ENCODE measurements at places on chromosomes 16 and 17.

GRCh38 chr17:51743477-51743876 lies 415.0 kb downstream of the CA10 start:
- no peak for DNase-seq

GRCh38 chr16:79316004-79316458 lies 284.5 kb downstream of the MAF start:
- peak; percentile 48 for DNase-seq

DNA sequence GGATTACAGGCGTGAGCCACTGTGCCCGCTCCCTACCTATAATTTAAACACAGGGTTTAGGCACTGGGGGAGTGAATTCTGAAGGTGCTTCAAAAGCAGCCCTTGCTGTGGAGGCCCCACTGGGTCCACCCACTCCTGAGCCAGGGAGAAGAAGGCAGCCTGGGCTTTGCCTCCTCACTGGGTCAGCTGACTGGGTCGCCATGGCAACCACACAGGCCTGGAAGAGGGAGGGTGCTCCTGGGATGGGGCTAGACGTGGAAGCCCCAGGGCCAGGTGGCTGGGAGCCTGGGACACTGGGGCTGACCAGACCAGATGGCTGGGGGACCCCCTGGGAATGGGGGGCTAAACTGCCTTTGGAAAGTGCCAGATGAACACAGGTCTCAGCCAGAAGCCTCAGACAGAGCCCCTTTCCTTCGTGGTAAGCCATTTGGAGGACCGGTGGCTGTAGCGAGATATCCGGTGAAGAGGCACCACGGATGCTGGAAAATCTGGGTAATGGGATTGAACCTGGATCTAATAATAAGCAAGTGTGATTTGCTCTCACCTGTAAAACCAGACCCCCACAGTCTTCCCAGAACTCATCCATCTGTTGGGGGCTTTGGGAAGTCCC lies 32.9 kb downstream of the TRARG1 start:
- no peak for DNase-seq

- no peak for DNase-seq
Observed at GRCh38 chr17:69913216-69913615, 161.8 kb upstream of the KCNJ16 start.

- DNase-seq: no peak
Observed at GRCh38 chr17:66126231-66126630, 65.7 kb downstream of the CEP112 start.

GRCh38 chr16:29915590-29916247 lies 10.3 kb downstream of the KCTD13 start:
- DNase-seq: no peak

- DNase-seq: peak; percentile 87
Observed at GRCh38 chr17:7314719-7315569, at the start of gene GPS2. Gene GPS2 (minus strand): TSS chr17:7315360. CDS start chr17:7315052, 308 bp downstream.

- no peak for DNase-seq
Observed at GRCh38 chr17:56636265-56636664, 42.8 kb downstream of the NOG start.

DNA sequence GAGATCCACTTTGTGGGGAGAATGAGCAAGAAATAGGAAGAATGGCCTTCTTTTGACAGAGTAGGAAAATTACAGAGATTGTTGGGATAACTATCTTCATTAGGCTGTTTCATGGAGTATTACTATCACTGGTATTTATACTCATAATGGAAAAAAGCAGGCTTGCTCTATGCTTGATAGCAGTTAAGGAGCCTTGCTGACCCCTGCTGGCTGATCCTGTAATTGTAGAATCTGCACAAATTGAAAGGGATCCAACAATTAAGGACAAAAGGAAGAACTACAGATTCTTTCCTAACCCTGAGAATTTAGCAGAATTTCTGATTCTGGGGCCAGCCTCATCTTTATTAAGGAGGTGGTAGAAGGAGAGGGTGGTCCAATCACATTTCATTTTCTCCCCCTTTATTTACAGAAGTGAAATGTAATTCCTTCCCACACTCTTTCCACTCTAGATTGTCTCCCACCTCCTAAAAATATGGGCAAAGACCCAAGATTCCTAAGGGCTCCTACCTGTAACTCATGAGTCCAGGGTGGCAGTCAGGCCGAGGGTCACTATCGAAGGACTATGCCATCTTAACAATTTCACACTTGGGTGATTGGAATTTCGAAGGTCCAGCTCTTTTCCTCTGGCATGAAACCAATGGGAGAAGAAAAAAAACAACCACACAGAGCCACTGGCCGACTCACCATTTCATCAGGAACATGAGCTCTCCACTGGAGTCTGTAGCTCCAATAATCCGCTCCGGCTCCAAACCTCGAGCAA lies 26.3 kb downstream of the NFE2L1 start:
- peak; percentile 51 for DNase-seq

DNA sequence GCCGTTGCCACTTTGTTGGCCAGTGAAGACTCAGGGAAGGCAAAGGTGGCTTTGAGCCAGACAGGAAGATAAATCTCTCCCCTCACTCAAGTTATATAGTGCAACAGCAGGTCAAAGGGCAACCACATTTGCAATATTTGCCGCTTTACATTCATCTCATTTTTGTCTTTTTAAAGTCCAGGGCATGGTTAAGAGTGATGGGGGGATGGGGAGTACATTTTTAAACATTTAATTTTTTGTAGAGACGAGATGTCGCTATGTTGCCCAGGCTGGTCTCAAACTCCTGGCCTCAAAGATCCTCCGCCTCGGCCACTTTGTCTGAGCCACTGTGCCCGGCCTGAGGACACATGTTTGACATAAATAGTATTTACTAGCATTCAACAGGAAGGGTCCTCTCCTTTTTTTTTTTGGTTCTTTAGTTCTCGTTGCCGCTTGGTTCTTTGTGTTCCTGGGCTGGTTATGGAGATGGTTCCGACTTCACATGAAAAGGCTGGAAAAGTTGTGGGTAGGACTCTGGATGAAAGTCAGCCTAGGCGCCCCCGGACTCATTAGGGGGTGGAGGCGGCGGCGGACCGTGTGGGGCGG lies 95.7 kb downstream of the RAB11FIP4 start:
- DNase-seq: no peak

- DNase-seq: no peak
Observed at GRCh38 chr17:40596261-40596919, 31.1 kb upstream of the CCR7 start.

- peak; percentile 25 for DNase-seq
Observed at GRCh38 chr17:65173284-65173793, 36.2 kb downstream of the RGS9 start.

GRCh38 chr17:71402007-71402406 lies 718.8 kb upstream of the SOX9 start:
- no peak for DNase-seq

DNA sequence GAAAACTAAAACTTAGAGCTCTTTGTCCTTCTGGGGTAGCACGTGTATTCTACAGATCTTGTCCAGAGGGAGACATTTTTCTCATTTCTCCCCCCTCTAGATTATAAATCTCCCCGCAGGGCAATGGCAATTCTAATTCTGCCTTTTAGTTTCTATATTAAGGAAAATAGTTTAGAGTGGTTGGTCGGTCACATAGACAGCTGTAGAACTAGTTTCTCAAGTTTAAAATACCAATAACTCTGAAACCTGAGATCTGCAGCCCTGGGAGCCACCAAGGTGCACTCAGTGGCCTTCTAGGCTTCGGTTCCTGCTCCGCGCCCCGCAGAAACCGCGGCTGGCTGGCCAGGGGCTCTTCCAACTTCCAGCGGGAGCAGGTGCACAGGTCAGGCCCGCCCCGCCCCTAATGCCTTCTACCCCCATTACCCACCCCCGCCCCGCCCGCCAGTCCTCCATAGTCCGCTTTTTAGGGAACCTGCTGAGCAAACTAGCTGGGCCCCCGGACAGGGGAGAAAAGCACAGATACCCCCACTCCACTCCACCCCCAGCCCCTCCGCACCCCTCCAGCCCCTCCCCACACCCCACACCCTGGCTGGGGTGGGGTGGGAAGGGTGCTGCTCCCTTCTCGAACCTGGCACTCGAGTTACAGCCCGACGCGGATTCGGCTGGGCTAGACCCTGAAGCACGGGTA lies 431 bp downstream of the SLFN11 start:
- DNase-seq: peak; percentile 9

DNA sequence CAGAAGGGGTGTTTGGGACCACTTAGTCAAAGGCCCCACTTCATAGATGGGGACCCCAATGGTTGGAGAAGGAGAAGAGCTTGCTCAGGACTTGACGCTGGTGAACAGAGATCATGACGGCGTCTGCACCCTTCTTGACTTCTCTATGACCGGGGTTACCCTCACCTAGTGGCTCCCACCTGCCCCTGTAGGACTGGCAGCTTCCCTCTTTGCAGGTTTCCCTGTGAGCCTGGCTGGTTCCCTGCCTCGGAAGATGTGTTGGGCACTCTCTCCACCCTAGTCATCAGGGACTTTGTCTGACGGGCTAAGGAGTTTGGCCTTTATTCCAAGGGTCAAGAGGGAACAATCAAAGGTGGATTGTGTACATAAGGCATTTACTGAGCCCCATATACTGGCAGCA lies 22.7 kb downstream of the TBX4 start:
- no peak for DNase-seq

DNA sequence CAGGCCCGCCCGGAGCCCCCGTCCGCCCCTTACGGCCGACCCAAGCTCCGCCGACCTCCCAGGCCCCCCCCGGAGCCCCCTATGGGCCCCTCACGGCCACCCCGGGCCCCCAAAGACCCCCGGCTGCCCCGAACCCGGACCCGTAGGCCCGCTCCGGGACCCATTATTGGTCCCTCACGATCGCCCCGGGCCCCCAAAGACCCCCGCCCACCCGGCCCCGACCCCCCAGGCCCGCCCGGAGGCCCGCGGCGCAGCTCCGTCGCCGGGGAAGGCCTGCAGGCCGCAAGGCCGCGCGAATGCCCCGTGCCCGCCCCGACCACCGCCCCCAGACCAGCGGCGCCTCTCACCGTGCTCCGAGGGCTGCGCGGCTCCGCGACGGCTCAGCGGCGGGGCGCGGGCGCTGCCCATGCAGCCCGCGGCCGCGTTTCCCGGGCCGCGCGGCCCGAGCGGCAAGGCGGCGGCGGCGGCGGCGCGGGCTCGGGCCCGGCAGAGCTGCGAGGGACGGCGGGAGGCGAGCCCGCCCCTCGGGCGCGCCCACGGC lies 393 bp downstream of the ANKRD11 start:
- DNase-seq: no peak

GRCh38 chr17:41602524-41602923 lies 10.0 kb downstream of the KRT16 start:
- DNase-seq: no peak

- no peak for DNase-seq
Observed at GRCh38 chr16:83475108-83475507, 332.7 kb upstream of the HSBP1 start.

DNA sequence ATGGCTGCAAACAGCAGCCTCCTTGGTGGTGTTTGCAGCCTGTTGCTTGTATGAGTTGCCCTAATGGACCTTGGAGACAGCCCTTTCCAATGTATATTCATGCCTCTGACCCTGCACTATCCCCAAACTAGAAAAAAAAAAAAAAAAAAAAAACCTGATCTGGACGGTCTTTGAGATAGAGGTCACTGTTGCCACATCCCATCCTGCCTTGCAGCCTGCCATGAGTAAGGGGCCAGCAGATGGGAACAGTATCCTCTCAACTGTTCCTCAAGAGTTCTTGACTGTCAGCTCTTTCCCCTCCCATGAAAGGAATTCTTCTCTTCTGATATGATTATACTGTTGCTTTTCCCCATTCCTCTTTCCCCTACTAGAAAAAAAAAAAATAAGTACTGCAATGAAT lies 152.4 kb downstream of the SSH2 start:
- no peak for DNase-seq

DNA sequence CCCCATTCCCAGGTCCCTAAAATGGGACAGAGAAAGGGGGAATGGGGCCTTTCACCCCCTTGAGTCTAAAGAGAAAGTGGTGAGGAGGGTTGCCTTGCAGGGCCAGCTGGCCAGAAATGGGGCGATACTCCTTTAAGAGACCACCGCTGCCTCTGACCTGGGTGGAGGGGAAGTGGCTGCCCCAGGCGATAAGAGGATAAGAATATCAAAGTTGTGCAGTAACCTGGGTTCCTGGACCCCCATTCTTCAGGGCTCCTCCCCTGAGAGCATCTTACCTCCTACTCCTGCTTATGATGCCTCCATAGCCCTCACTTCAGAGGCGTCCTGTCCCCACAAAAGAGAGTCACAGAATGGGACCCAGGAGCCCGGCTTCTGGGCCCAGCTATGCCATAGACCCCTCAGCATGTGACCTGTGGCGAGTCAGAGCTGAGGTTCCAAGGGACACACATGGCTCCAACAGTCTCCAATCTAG lies 5.2 kb upstream of the TSPOAP1 start:
- no peak for DNase-seq

- no peak for DNase-seq
Observed at GRCh38 chr17:63445571-63445953, 544 bp downstream of the CYB561 start.

- DNase-seq: no peak
Observed at GRCh38 chr17:80773243-80773991, 218.2 kb upstream of the CHMP6 start.

GRCh38 chr17:81722184-81723120 lies 10.4 kb downstream of the SLC25A10 start:
- no peak for DNase-seq

DNA sequence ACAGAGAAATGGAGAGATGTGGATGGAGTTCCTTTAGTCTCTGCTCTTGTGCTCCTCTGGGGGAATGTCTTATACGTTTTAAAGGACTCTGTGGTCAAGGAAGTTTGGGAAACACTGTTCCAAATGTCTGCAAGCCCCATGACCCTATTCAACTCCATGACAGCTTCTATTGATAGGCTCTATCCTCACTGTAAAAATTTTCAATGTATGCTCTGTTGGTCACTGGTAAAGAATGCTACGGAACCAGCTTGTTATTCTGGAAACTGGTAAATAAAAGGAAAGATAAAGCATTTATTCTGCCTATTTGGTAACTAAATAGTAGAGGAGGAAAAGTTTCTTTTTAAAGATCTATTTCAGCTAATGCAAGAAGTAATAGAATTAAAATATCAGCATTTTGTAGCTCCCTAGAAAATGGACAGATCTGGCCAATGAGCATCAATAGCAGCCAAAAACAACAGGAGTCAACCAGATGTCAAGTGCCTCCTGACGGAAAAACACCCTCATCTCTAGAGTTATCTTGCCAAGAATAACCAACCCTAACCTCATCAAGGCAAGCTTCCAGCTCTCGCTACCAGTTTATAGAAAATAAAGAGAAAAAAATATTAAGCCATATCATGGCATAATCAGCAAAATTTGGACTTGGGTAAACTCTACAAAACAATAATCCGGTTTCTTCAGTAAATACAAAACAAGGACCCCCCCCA lies 16.1 kb downstream of the GDE1 start:
- DNase-seq: no peak

GRCh38 chr17:77923776-77924513 lies 34.6 kb upstream of the TNRC6C start:
- no peak for DNase-seq

- DNase-seq: no peak
Observed at GRCh38 chr17:32648450-32648849, 161.7 kb downstream of the CDK5R1 start.

- DNase-seq: no peak
Observed at GRCh38 chr17:34974794-34975785, 5.2 kb upstream of the LIG3 start.

All from activated T-helper 1 cell treated with anti-CD3 and anti-CD28 coated beads, Interleukin-2, amount 50 U/mL, for 16 hours (primary cell).